Cortex of kidney (tissue), 1 donor: ENCODE measurements at places on chromosomes 5 and 9.

GRCh38 chr5:82298668-82299067 is 20.5 kb upstream of the RPS23 start:
- DNase-seq: no peak

- DNase-seq: no peak
Measured at GRCh38 chr5:58191443-58191842, 268.4 kb downstream of the PLK2 start.

DNA sequence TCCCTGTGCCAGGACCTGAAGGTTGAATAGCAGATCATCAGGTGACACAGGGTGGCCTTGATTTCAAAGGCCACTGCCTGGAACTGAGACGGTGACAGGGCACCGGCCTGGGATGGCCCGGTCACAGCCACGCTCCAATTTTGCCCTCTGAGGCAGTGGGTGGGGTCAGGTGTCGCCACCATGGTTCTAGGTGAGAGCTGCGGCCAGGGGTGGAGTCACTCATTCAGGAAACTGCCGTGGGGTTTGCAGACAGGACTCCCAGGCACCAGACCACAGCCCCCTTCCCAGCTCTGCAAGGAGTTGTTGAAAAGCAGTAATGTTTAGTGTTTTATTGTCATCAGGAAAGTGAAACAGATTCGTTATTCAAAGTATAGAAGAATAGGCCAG is 17.3 kb upstream of the RNU6ATAC start:
- DNase-seq: no peak

DNA sequence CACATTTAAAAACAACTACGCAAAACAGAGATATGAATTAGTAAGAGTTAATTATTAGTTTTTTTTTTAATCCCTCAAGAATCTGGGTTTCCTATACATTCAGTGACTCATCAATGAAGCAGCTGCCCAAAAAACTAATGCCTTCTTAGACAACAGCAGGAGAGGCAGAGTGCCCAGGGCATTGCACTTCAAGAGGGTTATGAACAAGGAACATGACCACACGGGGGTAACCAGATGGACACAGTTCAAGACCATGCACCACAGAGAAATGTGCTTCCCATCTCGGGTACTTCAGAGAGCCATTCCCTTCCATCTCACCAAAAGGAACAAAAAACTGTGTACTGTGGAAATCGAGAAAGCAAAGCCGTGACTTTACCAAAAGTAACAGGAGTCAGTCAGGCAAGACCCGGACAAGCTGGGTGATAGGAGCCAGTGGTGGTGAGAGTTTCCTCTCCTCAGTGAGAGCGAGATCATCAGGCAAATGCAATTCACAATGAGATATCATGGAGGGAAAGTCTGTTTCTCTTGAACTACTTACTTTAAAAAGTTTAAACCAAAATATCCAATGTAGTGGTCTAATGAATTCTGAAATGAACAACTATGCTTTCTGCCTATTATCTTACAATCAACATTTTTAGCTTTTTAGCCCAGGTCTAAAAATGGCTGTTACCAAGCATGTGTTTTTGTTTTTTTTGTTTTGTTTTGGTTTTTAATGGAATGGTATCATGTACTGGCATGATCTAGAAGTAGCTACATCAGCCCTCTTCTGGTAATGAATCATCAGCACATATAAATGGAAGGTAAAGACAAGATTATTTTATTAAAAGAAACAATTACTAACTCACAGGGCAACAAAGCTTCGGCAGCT is 192.1 kb downstream of the TSSK1B start:
- no peak for DNase-seq

DNA sequence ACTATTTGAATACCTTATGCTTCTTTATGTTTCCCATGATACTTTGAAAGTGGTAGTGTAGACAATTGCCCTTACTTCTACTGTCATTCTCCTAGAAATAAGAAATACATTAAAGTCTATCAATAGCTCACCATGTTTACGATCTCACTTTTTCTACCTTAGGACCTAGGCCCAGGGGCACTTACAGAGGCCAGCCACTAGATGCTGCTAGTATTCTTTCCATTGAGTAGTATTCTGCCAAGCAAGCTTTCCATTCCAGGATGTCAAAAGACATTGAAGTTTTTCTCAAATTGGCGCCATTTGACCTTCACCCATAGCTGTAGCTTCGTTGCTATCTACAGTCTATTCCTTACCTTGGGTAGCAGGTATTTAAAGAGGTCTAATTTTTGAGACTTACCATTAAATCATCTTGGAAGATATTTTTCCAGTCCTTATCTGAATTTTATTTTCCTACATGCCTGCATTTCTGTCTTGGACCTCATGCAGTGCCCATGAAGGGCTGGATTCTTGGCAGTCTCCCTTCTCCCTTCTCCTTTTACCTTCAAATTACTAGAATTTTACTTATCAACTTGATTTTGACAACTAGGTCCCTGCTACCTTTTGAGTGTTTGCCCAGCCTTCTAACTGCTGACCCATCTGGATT is 246.0 kb upstream of the NUDT12 start:
- no peak for DNase-seq

GRCh38 chr5:35828082-35828598 is 28.6 kb upstream of the IL7R start:
- no peak for DNase-seq

DNA sequence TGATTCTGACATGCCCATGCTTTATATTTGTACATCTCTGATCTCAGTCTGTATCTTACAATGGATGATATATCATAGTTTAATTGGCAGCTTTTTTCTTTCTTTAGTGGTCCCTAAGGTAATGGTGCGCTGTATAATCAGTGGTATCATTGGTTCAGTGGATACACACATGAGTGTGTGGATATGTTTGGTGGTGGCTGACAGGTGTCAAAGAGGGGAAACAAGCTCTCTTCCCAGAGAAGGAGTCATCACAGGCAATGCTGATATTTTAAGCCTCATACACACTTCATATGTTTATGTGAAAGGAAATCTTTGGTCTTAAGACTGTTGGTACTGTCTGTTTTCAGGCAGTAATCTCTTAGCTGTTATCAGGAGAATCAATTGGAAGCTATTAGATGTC is 52.1 kb upstream of the KIAA1958 start:
- DNase-seq: no peak

- no peak for DNase-seq
Measured at GRCh38 chr5:14414007-14414406, 167.6 kb upstream of the OTULINL start.

DNA sequence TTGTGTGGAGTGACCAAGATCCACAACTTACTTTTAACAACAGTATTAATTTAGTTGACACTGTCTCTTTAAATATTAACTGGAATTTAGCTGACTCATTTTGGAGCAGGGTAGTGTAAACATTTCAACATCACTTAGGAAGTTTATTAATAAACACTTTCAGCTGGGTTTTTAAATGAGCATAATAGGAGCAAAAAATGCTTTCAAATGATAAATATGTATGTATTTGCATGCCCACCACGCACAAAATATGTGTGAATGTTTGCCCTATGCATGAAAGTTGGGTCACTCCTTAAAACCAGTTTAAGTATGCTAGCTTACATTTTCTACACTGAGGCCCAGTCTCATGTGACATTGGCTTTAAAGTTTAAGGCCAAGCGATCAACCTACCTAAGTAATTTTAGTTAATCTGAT is 2.9 kb downstream of the ZFAND5 start:
- DNase-seq: no peak

DNA sequence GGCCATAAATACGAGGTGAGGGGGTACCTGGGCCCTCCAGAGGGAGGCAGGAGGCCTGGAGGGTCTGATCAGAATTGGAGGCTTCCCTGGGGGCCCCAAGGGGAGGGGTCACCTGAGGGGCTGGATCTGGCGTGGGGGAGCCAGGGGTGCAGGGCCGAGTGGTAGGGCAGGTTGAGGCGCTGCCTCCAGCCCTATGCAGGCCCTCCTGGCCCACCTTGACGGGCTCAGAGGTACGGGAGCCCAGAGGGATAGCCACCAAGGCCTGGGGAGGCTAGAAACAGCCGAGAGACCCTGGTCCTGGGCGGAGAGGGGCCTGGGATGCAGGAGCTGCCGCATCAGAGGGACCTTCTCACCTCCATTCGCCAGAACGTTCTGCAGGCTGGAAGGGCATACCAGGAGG is 24.3 kb downstream of the LHX3 start:
- no peak for DNase-seq

DNA sequence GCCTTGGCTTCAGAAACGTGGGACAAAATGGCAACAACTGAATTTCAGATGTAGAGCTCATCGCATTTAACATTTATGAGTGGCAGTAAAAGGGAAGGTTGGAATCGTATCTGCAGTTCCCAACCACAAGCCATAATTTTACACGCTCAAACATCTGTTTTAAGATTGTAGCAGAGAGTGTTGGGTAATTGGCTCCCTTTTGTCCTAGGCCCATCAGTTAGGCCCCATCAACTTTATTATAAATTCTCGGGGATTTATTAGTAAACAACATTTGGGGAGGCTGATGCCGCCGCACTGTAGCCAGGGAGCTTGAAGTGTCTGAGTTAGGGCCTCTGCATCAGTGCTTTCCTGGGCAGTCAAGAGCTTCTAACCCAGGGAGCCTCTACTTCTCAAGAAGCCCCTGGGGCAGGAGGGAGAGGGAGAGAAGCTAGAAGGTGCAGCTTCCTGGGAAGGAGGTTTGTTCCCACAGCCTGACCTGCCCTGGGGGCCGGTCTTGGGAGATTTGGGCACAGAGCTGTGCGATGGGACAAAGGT is 66.2 kb downstream of the HSPA4 start:
- no peak for DNase-seq

- no peak for DNase-seq
Measured at GRCh38 chr5:74241751-74242140, 398.8 kb downstream of the ENC1 start.

DNA sequence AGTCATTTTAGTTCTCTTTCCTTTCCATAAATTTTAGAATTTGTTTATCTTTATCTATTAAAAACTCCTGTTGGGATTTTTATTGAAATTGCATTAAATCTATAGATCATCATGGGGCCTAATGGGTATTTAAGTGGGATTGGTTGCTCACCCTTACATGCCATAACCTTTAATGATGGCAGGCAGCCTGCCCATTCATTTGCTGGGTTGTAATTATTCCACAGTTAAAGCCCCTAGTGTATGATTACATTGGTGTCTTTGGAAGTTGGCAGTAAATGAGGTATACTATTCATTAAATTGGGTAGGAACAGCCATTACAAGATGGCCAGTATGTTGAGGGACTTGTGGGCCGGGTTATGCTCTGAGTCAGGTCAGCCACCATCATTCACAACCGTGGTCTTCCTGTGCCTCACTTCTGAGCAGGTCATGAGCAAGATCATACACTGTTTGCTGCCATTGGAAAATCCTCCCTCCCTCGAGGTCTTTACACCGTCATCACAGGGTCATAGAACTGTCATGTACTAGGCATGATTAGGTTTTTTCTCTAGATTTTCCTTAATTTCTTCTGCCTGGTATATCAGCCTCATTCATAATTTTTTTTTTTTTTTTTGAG is 59.5 kb downstream of the CYSTM1 start:
- no peak for DNase-seq

- DNase-seq: no peak
Measured at GRCh38 chr5:156109317-156110023, 217.5 kb upstream of the SGCD start.

DNA sequence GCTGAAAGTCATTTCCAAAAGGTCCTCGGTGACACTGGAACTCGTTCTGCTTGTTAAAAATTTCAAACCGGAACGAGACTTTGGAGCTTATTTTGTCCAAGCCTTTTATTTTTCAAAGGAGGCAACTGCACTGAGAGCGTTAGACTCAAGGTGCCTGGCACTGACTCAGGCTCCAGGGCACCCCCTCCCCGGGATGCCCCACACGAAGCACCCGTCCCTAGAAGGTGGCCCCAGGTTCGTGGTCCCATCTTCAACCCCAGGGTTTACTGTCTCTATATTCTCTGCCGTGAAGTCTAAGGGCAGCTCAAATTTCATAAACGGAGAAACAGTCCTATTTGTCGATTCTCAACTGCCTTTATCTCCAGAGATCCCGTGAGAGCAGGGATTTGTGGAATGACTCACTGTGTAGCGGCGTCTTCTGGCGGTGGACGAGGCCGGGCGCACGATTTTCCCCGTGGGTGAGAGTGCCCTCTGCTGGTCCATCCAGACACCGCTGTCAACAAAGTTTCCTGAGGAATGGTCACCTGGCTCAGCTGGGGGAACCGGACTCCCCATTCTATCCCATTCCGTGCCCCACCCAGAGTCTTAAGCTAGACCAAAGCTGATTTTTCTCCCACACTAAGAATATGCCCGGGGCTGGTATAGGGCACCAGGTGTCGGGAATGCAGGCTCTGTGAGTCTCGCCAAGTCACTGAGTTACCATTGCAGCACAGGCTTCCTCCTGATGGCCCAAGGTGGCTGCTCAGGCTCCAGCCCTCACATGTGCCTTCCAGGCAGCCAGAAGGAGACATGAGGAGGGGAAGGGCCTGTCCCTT is 27.1 kb upstream of the SLC6A19 start:
- no peak for DNase-seq

DNA sequence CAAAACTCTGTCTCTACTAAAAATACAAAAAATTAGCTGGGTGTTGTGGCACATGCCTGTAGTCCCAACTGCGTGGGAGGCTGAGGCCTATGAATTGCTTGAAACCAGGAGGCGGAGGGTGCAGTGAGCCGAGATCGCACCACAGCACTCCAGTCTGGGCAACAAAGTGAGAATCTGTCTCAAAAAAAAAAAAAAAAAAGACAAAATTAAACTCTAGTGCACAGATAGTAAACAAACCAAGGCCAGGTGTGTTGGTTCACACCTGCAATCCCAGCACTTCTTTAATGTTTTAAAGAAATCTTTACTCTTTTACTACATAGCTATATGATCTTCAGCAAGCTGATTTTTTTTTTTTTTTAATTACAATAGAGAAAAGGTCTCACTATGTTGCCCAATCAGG is 8.4 kb downstream of the ZCCHC10 start:
- no peak for DNase-seq

DNA sequence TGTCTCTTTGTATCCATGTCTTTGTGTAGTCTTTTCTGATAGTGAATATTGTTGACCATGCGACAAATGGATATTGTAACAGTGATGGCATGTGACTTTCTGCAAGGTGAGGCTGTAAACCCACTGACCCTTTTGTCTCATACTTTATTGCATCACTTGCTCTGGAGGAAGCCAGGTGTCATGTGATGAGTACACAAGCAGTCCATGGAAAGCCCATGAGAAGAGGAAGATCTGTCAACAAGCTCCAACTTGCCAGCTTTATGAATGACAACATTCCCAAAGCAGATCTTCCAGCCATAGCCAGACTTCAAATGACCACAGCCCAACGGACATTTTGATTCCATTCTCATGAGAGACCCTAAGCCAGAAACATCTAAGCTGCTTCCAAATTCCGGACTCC is 450.1 kb upstream of the ACTBL2 start:
- DNase-seq: no peak
